Thymus (tissue), 14 donors: ENCODE measurements at places on chromosomes 4 and X. TPM values are rescaled to one million over a fixed set of nuclear protein-coding genes. Genes with fewer than 3 reads are reported as not detected.

RS1 gene
- polyA plus RNA-seq, result 0.07 TPM

TKTL1 gene
- 0.43 TPM for polyA plus RNA-seq

CDX4 gene
- not detected for polyA plus RNA-seq

GRSF1 gene
- 78.7 TPM for polyA plus RNA-seq

ZFYVE28 gene
- 7.8 TPM for polyA plus RNA-seq

AKAP14 gene
- polyA plus RNA-seq, result 0.34 TPM

HGFAC gene
- polyA plus RNA-seq, result 1.2 TPM

PARM1 gene
- 19.9 TPM for polyA plus RNA-seq

DNA sequence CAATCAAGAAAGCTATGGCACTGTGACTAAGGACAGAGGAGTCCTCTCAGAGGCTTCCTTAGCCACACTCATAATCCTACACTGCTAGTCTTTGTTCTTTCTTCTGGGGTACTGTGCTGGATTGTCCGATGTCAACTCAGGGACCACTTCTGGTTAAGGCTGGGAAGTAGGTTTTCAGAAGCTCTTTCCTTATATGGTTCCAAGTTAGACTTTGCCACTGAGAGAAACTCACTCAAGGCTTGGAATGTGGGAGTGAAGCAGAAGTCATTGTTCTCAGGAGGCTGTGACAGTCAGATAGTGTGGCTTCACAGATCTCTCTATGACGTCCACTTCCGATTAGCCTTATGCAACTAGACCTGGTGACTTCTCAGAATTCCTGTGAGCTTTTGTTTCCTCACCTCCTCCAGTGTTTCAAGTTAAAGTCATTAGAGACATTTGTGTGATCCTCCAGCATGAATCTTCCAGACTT lies 317.3 kb upstream of the F9 start:
- DNase-seq, result no peak

DNA sequence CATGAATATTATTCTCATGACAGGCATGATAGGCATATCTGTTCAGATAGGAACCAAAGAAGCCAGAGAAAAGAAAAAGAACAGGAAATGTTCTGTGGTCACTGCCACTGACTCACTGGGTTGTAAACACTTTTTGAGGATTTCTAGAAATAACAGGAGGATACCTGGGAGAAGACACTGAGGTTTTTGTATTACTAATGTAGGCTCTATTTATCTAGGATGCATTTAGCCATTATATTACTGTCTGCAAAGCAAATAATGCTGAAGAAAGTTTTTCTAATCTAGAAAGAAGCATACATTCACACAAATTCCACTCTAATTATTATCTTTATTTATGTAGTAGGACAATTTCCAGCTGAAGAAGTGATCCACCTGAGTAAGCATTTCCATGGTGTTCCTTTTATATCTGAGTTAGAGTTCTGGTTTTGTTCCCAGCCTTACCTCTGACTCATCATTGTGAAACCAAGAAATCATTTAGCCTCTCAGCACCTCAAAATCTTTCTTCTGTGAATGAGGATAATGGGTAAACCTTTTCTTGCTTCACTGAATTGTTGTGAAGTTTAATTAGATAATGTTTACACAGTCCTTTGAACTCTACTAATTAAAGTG lies 40.2 kb upstream of the EPGN start:
- DNase-seq, result no peak

DNA sequence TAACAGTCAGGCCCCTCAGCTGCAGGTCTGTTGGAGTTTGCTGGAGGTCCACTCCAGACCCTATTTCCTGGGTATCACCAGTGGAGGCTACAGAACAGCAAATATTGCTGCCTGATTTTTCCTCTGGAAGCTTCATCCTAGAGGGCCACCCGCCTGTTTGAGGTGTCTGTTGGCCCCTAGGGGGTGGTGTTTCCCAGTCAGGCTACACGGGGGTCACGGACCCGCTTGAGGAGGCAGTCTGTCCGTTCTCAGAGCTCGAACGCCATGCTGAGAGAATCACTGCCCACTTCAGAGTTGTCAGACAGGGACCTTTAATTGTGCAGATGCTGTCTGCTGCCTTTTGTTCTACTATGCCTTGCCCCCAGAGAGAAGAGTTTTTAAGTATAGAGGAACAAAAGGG lies 160.8 kb downstream of the DKK2 start:
- DNase-seq, result no peak

GRCh38 chrX:77960567-77960966 lies 8.9 kb downstream of the PGAM4 start:
- no peak for DNase-seq

DNA sequence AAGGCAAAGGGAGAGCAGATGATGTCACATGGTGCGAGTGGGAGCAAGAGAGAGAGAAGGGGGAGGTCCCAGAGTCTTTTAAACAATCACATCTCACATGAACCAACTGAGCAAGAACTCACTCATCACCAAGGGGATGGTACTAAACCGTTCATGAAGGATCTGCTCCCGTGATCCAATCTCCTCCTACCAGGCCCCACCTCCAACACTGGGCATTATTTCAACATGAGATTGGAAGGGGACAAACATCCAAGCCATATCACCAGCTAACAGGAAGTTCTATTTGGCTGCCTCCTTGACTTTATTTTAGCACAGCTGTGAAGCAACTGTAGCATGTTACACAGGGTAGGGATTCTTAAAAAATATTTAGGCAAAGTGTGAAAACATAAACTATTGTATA lies 102.5 kb downstream of the DDIT4L start:
- DNase-seq, result no peak

GRCh38 chr4:114271031-114271430 lies 291.6 kb upstream of the ARSJ start:
- no peak for DNase-seq

DNA sequence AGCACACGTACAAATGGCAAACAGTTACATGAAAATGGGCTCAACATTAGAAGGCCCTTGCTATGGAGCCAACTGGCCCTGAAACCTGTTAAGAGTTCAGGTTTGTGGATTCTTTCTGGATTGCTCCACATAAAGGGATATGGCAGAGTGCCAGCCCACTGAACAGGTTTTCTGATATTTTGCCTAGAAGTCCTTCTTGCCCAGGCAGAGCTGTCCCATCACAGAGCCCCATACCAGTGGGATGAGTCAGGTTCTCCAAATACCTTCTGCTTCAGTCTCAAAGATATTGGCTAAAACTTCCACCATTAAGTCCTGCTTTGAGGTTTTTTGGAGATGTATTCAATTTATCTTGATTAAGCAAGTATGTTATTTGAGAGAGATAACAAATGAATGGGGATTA lies 146.8 kb upstream of the IL1RAPL2 start:
- no peak for DNase-seq

- DNase-seq, result no peak
These were observed 19.5 kb downstream of the TMPRSS11E start for GRCh38 chr4:68466751-68467150.

DNA sequence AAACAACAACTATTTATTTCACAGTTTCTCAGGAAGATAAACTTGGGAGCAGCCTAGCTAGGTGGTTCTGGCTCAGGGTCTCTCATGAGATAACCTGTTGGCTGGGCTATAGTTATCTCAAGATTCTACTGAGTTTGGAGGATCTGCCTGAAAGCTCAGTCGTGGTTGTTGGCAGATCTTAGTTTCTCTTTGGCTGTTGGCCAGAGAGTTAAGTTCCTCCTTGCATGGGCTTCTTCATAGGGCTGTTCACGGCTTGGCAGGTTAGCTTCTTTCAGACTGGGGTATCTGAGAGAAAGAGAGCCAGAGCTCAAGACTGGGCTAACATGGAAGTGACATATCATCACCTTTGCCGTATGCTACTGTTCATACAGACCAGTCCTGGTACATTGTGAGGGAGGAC lies 28.7 kb downstream of the SEC24B start:
- DNase-seq, result no peak

- no peak for DNase-seq
These were observed 1.0 kb downstream of the LRP2BP start for GRCh38 chr4:185394568-185395237.

DNA sequence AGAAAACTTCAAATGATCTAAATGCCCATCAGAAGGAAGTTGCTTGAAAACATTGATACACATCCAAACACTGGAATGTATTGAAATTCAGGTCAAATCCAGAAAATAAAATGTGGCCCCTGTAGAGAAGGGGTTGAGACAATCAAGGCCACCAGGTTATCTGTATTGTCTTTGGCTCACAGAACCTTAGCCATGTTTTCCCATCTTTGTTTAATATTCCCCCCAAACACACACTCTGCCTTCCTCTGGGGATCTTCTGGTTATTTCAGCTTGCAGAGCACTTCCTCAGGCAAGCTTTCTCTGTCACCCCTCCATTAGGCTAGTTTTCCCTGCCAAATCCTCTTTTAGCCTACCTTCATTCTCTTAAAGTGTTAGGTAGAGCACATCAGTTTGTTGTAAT lies 30.5 kb downstream of the PAGE2 start:
- DNase-seq, result no peak

- DNase-seq, result no peak
These were observed 18.6 kb downstream of the FGFRL1 start for GRCh38 chr4:1030031-1030430.

DNA sequence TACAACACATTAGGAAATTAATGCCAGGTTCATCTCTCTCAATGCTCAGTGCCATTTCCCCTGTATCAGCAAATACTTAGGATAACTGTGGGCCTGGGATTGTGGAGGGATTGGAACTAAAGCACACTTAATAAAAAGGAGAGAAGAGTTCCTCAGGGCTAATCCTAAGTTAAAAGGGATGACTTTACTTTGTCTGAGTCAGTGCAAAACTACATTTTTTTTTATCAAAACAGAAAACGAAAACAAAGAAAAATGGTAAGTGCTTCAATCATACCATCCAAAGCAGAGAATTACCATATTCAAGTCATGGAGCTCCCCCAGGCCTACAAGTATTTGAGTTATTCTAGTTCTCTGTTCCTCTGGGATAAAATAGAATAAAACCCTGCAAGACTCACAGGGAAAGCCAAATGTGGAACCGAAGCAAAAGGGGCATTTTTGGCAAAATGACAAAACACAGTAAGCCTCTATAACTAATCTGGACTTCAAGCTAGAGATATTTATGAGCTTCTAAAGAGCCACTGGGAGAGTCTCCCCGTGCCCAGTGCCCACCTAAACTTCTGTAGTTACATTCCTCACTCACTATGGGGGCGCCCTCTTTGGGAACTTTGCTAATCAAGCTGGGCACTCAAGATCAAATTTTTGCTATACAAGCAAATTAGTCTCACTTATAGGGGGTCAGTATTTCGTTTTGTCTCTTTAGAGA lies 53.4 kb downstream of the PALLD start:
- DNase-seq, result no peak

- DNase-seq, result no peak
These were observed 27.1 kb upstream of the NSUN7 start for GRCh38 chr4:40722576-40723161.

DNA sequence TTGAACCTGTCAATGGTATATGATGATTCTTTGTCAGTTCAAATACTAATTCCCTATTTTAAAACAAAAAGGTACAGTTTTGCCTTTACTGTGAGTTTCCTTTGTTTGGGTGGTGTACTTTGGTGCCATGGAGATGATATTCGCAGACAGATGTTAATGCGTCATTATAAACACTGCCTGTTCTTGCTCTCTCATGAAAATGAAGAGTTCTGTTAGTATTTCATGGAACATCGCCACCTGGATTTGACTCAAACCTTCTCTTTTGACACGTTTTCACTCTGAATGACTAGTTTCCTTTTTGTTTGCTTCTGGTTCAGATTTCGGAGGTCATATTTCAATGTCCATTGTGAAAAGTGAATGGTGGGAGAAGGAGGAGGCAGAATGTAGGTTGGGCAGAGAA lies 6.9 kb upstream of the CTSO start:
- no peak for DNase-seq

GRCh38 chrX:71111141-71111843 lies at the start of gene IL2RG:
IL2RG (minus strand) TSS chrX:71111577; CDS start chrX:71111539, 38 bp downstream.
- DNase-seq, result peak; percentile 71

GRCh38 chr4:167221084-167221483 lies 13.2 kb downstream of the SPOCK3 start:
- no peak for DNase-seq

GRCh38 chrX:15158736-15159406 lies 111.0 kb downstream of the ASB9 start:
- DNase-seq, result no peak

GRCh38 chr4:83389756-83390505 lies 55.3 kb upstream of the HPSE start:
- no peak for DNase-seq

GRCh38 chr4:76199664-76200211 lies 13.9 kb downstream of the SCARB2 start:
- DNase-seq, result peak; percentile 87

DNA sequence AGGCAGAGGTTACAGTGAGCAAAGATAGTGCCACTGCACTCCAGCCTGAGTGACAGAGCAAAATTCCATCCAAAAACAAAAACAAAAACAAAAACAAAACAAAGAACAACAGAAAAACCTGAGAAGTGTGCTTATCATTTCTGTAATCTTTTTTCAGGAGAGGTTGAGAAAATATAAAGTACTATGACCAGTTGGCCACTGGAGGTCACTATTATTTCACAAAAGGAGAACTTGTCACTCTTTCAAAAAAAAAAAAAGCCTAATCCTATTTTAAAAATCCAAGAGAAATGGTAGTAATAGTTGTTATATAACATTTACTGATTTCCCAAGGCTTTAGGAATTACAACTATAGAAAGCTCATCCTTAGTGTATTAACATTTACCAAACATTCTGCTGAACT lies 24.9 kb upstream of the RNF150 start:
- DNase-seq, result no peak

GRCh38 chr4:80195441-80196140 lies 1.7 kb upstream of the PRDM8 start:
- DNase-seq, result no peak
